ENCODE measurements at places on chromosomes 1 and 21.

DNA sequence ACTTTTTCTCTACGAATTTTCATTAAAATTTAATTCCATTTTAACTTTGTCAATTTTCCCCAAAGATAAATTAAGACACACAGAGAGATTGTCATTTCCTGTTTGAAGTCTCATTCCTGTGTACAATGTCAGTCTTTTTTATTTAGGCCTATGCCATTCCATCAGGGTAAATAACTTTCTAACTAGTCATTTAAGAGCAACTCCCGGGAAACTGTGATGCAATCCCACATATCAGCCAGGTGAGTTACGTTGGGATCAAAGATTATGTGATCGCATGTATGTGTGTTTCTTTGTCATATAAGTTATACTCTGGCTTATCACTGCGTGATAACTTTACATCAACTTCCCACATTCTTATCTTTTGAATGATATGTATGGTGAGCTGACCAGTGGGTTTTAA is 86.1 kb upstream of the S1PR1 start:
- no peak for DNase-seq

DNA sequence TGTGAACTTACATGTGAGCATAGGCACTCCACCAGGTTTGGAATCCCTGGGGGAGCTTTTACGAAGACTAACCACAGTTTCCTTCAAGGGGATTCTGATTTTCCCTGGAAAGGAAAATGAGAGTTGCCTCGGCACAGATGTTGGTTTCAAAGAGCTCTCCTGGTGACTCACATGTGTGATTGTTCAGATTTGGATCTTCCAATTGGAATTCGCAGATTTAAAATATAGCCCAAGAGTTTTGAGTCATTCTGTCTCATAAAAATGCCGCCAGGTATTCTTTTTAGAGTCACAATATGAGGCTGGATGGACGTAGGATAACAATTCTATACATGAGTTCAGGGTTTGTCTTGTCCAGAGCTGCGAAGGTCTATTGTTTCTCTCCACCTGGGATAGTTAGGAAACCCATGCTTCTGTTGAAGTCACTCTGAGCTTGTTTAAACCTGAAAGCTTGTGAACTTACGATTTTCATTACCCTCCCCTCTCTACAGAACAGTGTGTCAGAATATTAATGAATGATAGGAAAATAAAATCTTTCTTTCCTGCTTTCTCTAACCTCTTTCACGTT is 64.9 kb downstream of the TGFB2 start:
- DNase-seq: no peak

- DNase-seq: no peak
Observed at GRCh38 chr1:151013518-151013917, 5.3 kb downstream of the PRUNE1 start.

DNA sequence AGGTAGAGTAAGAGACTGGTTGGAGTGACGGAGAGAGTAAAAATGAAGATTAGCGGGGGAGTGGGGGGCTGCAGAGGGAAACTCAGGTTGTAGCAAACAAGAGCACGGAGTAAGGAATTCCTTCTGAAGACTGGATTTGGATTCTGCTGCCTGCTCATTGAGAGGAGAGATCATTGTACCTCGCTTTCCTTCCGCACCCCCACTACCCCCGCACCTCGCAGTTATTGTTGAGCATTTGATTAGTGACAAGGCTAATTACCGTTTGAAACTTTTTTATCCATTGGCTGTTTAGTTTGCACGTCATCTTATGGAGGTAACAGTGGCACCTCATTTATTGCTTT is 463 bp downstream of the PRPF3 start:
- no peak for DNase-seq

GRCh38 chr1:46575300-46575699 is 23.9 kb upstream of the KNCN start:
- no peak for DNase-seq

- no peak for DNase-seq
Observed at GRCh38 chr1:55506740-55507577, 291.8 kb upstream of the USP24 start.

GRCh38 chr1:28914228-28915030 is at the start of gene EPB41:
TSS of gene EPB41 (plus strand) at chr1:28914569. CDS start at chr1:28987438, 72,869 bp downstream.
- peak; percentile 85 for DNase-seq

DNA sequence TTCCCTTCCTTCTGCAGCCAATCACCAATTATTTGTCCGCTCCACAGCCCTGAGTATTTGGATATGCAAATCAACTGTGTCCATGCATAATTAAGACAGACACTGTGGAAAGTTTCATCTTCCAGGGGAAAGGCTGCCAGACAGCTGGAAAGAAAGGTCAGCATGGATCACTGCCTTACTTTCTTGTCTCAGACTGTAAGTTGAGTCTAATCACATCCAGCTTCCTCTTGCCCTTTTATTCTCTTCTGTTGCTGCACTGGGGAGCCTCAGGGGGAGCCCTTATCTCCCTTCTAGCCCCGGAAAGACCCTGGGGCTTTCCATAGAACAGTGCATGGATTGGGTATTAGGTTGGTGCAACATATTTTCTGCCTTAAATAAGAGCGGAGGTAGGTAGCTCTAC is 182.9 kb downstream of the OMA1 start:
- no peak for DNase-seq

DNA sequence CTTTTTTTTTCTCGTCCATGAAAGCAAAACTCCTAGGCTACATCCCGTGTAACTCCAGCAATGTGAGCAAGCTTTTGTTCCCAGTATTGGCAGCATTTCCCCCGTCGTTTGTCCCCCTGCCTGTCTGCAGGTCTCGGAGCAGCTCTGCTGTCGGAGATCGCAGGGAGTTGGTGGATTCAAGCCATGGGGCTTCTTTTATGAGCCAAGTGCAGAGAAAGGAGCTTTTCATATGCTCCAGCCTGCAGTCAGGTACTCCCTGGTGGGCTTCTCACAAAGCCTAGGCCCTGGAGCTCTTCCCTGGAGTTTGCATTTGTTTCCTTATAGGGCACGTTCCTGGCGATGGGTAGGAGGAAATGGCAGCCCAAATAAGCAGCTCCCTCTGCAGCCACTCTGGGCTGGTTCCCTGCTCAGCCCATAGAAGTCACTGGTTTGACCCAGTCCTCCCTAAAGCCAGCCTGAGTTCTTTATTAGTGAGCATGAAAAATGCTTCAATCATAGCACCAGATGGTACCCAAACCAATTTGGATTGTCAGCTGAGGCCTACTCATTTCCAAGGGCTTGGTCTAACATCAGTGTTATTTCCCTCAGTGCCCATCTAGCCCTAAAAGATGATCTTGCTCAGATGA is 78.3 kb downstream of the NUF2 start:
- no peak for DNase-seq

DNA sequence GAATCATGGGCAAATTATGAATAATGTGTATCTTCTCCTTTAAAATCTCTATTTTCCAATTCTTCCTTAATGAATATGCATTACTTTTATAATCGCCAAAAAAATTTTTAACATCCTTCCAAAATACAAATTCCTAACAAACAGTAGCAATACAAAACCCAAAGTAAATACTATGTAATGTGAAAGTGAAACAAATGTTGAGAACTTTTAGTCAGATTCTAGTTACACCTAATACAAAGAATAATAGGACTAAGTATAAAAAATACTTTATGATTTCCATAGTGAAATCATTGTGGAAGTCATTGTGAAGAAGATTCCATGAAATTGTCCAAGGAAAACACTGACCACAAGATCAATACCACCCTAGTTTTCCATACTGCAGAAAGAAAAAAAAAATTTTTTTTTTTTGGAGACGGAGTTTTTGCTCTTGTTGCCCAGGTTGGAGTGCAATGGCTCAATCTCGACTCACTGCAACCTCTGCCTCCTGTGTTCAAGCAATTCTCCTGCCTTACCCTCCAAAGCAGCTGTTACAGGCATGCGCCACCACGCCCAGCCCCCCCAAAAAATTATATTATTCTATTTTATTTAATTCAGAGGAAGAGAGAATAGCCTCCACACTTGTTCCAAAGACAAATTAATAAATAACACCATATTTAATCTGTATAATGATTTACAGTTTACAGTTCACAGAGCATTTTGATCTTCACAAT is 11.8 kb downstream of the TESK2 start:
- no peak for DNase-seq

GRCh38 chr1:6000444-6001288 is 8.4 kb upstream of the NPHP4 start:
- no peak for DNase-seq

GRCh38 chr1:66624412-66625060 is 90.6 kb downstream of the SGIP1 start:
- no peak for DNase-seq

DNA sequence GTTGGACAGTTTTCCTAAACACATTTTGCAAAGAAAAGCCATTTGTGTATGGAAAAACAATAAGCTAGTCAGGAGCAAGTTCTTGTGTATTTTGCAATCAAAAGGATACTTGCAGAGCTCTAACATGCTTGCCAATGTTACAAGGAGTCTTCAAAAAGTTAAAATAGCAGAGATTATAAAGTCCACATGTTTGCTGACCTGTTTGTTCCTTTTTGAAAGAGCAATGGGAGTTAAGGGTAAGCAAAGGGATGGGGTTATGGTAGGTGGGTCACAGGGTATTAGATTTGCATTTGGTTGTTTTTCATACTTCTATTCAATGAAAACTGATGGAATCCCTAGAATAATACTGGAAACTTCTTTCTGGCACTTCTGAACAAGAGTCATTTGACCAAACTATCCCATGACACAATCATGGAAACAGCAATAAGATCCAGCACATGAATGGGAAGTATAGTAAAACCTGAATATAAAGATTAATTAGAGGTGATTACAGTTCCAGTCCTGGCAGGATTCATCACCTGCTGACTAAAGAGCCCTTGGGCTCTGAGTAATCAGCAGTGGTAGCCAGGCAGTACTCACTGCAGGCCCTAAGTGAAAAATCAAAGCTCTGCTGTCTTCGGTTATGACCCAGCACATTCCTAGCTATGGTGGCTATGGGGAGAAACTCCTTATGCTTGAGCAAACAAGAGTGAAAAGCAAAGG is 27.1 kb upstream of the ZC3H11B start:
- no peak for DNase-seq

DNA sequence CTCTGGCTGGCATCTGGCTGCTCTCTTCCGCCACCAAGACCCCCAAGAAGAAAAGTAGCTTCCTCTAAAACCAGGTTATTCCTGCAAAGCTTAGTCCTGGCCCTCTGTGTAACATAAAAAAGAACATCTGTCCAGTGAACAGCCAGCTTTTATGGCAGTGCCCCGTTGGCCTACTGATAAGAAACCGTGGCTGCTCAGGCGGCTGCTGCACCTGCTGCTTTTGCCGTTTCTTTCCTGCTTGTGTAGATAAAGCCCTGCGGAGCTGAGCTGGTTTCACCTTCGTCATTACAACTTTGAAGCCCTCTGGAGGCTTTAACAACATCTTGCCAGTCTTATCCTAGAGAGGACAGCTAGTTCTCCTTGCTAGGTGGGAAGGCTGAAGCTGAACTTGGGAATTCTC is 20.5 kb downstream of the ELAPOR1 start:
- DNase-seq: no peak

GRCh38 chr21:42539931-42540343 is 26.3 kb downstream of the SLC37A1 start:
- no peak for DNase-seq

GRCh38 chr1:215273838-215274516 is 191.4 kb downstream of the KCNK2 start:
- DNase-seq: no peak

DNA sequence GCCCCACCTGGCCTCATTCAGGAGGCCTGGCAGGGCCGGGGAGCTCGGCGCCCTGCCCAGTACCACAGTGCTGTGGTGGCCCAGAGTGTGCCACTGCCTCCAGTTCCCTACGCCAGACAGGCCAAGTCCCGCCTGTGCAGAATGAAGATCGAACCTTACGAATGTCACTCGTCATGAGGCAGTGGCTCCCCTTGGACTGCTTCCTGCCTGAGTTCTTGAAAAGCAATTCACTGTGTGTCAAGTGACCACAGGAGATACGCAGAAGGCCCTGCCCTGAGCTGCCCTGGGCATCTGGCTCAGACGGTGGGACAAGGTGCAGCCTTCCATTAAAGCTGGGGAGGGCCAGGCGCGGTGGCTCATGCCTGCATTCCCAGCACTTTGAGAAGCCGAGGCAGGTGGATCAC is 49.6 kb upstream of the LRP8 start:
- DNase-seq: no peak

DNA sequence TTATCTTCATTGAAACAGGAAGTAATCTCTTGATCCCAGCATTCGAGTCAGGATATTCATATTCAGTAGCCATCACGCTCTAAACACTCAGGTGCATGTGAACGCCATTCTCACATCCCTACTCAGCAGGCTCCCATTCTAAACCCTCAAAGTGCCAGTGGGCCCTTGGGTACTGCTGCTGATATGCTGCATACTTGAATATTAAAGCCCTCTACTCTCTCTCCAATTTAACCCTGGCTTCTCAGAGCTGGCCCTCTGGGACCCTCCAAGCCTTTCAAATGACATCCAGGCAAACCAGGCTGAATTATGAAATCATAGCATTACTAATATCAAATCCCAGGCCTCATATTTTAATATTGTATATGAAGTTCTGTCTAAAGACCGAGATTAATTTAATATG is 468.2 kb downstream of the NUF2 start:
- no peak for DNase-seq

- DNase-seq: no peak
Observed at GRCh38 chr1:100862591-100862990, 32.1 kb downstream of the EXTL2 start.

GRCh38 chr1:194466706-194467105 is 1280.3 kb upstream of the B3GALT2 start:
- DNase-seq: no peak

DNA sequence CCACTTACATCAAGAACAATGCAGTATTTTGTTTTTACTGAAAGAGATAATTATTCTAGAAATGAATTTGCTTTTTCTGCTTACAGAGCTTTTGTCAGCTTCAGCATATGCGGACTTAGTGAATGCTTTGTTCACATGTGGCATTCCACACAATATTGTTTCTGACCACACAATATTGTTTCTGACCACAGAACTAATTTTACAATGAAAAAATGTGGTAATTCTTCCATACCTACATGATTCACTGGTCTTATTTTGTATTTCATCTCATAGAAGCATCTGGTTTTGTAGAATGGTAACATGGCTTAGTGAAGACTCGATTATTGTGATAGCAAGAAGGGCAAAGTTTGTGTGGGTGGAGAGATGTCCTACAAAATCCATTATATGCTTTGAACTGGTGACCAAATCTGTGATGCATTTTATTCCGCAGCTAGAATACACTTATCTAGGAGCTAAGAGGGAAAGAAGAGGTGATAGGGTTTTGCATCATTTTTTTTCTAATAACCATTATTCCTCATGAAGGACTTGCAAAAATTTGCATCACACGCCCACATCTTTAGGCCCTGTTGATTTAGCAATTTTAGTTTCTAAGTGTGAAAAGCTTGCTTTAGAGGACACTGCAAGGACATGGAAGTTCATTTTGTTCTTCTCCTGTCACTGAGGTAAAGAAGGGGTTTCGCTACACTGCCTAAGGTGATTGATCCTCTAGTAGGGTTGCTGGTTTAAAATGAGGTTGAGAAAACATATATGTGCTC is 75.3 kb downstream of the HLX start:
- no peak for DNase-seq

DNA sequence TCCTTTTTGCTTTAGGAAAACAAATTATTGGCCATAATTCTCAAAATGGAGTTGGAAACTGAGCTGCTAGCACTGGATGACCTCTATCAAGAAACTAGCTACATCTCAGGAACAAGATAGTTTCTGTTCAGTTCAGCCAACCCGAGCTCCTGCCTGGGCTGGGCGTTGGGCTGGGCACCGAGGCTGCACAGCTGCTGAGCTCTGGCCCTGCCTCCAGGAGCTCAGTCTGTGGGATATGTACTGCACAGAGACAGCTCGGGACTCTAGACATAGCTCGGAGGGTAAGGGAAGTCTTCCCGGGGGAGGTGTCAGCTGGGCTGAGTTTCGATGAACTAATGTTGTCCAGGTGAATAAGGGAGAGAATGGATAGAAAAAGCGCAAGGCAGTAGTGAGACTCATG is 24.5 kb upstream of the SLC1A7 start:
- DNase-seq: no peak

GRCh38 chr1:230124186-230125128 is 57.4 kb downstream of the GALNT2 start:
- DNase-seq: no peak
